ENCODE measurements at places on chromosomes 5 and 9.

GRCh38 chr5:161637591-161637990 is 47.9 kb upstream of the GABRA6 start:
- DNase-seq, result no peak

GRCh38 chr5:144275329-144275728 is 104.7 kb downstream of the KCTD16 start:
- peak; percentile 49 for DNase-seq

- no peak for DNase-seq
Observed at GRCh38 chr5:146643776-146644175, 127.8 kb upstream of the GPR151 start.

DNA sequence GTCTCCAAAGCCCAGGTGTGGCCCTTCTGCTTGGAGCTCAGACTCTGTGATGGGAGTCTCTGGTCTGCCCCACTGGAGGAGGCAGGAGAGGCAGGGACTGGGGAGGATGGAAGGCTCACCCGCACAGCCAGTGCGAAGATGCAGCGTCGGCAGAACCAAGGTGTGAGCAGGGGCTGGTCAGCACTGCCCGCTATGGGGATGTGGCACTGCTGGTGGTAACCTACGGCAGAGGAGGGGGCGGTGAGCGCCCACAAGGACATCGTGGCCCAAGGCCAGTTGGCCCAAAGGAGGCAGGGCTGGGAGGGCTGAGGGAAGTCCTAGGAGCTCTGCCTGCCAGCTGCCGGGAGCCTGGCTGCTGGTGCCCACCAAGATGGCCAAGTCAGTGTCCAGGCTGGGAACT is 7.3 kb downstream of the PHF19 start:
- DNase-seq, result no peak

GRCh38 chr5:2779459-2779858 is 28.0 kb upstream of the IRX2 start:
- no peak for DNase-seq

DNA sequence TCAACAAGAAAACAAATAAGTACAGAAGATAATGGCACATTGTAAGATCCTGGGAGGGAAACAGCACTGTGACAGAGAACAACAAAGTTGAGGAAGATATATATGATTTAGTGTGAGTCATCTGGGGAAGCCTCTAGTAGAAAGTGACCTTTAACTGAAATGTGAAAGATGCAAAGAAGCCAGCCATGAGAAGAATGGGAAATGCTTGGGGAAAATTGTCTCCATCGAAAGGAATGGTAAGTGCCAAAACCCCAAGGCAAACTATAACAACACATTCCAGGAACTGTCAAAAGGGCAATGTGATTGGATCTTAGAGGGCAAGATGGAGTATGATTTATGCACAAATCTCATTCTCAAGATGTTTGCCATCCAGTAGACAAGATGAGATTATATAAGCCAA is 537.8 kb upstream of the BRINP1 start:
- no peak for DNase-seq

DNA sequence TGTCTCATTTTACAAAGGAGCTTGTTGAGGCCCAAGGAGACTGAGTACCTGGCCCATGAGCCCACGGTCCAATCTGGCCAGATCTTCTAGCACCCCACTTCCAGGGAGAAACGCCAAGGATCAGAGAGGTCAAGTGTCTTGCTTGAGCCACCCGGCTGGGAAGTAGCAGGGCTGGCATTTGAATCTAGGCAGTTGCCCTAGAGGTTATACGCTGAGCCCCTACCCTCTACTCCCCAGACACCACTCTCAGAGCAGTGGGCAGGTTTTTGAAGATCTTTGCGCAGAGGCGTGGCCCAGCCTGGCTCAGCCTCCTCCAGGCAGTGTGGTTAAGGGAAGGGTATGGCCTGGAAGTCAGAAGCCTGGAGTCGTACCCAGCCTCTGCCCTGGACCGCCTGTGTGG is 5.8 kb upstream of the NUP214 start:
- DNase-seq, result no peak

DNA sequence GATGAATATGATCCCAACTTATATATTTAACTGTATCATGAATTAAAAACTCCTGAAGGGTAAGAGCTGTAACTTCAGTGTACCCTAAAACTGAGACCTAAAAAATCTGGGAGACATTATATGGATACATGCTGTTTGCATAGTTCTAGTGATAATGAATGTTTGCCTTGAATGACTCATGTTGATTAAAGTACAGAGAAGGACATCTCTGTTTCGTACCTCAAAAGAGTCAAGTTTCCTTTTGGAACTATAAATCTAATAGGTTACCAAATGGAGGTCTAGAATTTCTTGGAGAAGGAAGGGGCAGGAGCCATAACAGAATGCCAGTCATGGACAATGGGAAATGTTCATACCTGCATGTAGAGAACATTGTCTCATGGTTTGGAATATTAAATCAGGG is 168.1 kb downstream of the SNCAIP start:
- no peak for DNase-seq

- peak; percentile 39 for DNase-seq
Observed at GRCh38 chr5:142981886-142982820, 212.0 kb downstream of the ARHGAP26 start.

DNA sequence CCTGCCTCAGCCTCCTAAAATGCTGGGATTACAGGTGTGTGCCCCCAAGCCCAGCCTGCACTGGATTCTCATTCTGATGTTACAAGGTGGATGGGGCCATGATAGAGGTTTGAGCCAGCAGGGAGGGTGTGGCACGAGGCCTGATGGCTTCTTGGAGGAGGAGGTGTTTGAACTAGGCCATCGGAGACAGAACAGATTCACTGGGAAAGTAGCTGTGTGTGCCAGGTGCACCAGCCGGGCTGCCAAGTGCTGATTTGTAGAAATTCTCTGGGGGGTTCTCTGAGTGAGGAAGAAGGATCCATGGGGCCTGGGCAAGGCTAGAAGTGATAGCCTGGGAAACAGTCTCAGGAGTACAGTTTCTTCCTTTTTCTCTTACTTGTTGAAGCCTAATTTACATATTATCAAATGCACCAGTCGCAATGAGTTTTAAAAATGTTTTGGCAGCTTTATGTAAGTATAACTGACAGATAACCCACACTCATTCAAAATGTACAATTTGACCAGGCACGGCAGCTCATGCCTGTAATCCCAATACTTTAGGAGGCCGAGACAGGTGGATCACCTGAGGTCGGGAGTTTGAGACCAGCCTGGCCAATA is 31.1 kb upstream of the STXBP1 start:
- DNase-seq, result no peak

DNA sequence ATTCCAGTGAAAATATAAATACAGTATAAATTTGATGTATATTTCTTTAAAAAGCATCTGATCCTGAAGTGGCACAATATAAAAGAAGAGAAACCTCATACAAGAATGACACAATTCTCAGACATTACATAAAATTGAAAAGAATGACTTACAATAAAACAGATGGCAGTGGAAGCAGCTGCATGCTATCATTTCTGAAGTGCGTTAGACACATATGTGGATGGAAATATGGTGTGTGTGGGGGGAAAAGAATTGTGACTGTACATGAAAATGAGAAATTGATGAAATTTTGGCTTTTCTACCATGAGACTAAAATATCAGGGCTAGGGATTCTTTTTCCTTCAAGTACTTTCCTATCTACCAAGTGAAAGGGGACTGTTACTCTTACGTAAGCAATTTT is 45.9 kb upstream of the CDH18 start:
- DNase-seq, result no peak

DNA sequence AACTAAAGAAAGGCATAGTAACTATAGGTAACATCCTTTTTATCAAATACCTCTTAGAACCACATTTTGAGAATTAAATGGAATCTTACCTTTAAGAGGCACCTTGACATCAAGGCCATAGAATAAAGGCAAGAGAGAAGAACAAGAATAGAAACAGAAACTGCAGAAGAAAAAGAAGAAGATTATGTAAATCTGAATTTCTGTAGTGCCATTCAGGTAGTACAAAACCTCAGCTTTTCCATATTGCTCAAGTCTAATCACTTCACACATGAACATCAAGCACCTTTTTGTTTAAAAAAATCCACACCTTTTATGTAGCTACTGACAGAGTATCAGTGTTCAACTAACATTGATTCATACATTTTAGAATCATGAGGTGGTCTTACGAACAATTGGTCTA is 91.8 kb upstream of the DPYSL3 start:
- no peak for DNase-seq

- peak; percentile 8 for DNase-seq
Observed at GRCh38 chr5:31492869-31493268, 39.0 kb downstream of the DROSHA start.

DNA sequence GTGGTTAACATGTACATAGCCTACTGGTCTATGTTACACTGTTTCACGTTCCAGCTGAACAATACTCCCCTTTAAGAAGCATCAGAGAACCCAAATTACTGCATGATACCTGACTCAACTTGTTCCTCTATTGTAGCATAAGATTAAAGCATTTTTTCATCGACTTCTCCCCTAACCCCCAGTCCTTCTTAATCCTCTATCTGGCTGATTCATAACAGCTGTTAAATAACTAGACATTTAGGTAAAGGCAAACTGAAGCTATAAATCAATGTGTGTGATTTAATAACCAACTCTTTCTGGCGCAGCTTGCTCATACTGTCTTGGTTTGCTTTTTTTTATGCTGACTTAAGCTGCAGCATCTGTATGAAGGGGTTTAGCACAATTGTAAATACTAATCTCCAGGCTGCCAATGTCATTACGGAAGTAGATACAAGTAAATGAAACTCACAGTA is 94.2 kb upstream of the MTAP start:
- DNase-seq, result no peak

- no peak for DNase-seq
Observed at GRCh38 chr5:35172533-35172932, 57.8 kb downstream of the PRLR start.

Data from NCI-H774 (cell line).